ENCODE measurements at places on chromosomes 7 and 10.

DNA sequence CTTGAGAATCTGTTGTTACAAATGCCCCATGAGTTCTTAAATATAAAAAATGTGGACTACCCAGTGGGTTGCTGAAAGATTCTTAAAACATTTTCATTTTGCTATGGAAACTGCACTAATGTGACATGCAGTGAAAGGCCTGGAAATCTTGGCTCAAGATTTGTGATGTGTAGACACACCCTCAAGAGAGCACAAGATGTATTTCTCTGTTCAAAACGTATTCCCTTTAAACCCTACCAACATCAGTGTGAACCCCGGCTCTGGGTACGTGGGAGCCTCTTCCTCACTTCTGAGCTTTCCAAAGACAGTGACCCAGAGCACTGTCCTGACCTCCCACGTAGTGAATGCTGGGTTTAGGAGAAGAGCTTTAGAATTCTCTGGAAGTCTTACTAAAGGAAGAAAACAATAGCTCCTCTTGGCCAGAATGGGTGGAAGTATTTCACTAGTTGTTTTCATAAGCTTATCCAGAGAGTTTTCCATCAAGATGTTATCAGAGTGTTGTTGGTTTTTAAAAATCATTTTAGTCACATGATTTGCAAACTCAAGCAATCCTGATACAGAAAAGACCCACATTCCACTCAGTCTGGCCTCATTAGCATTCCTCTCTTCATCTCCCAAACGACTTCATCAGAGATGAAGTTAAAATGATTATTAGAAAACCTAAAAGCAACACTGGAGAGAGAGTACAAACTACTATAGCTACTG lies 81.5 kb upstream of the AFAP1L2 start:
- DNase-seq = no peak

DNA sequence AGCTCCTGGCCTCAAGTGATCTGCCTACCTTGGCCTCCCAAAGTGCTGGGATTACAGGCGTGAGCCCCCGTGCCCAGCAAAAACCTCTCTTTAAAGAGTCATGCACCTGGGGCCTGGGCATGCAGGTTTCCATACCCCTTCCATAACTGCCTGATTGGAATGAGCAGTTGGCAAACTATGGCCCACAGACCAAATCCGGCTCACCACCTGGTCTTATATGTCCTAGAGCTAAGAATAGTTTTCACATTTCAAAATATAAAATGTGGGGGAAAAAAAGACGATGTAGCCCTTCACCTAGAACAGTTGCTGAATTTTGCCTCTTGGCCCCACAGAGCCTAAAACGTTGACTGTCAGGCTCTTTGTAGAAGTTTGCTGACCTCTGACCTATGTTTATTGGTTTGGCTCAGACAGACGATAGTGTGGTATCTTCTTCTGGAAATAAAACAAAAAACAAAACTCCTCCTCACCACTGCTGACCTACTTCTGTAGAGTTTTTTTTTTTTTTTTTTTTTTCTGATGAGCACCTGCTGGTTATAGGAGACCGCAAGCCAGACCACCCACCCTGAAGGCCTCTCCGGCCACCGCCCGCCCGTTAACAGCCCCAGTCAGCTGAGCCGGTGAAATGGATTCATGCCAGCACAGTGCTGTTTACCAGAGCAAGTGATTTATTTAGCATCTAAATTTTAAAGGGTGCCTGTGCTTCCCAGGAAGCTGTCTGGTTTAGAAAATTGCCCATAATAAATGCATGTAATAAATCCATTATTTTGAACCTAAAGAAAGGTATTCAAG lies 33.5 kb upstream of the SFRP5 start:
- no peak for DNase-seq

GRCh38 chr10:70603449-70603801 lies 884 bp upstream of the PRF1 start:
- DNase-seq = no peak

- DNase-seq = no peak
Measured at GRCh38 chr10:80168679-80169380, 36.3 kb downstream of the PLAC9 start.

GRCh38 chr7:25307624-25308023 lies 79.3 kb upstream of the NPVF start:
- no peak for DNase-seq

- peak; percentile 21 for DNase-seq
Measured at GRCh38 chr7:92246360-92247101, 757 bp downstream of the ANKIB1 start.

GRCh38 chr10:110387983-110388686 lies 83.4 kb upstream of the SMNDC1 start:
- DNase-seq = peak; percentile 37

DNA sequence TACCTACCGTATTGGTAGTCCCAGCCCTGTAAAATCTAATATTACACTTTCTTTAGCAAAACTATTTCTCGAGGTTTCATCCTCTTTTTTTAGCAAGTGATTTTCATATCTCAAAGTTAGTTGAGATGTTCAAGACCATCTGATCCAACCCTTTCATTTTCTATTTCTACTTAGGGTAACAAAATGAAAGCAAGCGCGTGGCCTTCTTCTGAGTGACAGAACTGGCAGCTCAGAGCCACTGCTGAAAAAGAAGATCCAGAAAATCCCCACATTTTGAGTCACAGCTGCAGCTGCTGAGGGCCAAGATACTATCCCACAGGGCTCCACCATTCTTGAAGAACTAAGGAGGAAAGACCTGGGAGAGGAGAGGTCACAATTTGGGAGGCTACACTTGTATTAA lies 24.8 kb upstream of the ZNF800 start:
- no peak for DNase-seq

GRCh38 chr10:129953119-129954051 lies 10.7 kb downstream of the EBF3 start:
- no peak for DNase-seq

- no peak for DNase-seq
Measured at GRCh38 chr7:14073543-14073942, 84.1 kb upstream of the ETV1 start.

GRCh38 chr7:28180364-28181147 lies at the start of gene JAZF1:
TSS of gene JAZF1 (minus strand) at chr7:28180795.
- peak; percentile 49 for DNase-seq

- DNase-seq = no peak
Measured at GRCh38 chr7:139915268-139915863, 86.3 kb downstream of the TBXAS1 start.

DNA sequence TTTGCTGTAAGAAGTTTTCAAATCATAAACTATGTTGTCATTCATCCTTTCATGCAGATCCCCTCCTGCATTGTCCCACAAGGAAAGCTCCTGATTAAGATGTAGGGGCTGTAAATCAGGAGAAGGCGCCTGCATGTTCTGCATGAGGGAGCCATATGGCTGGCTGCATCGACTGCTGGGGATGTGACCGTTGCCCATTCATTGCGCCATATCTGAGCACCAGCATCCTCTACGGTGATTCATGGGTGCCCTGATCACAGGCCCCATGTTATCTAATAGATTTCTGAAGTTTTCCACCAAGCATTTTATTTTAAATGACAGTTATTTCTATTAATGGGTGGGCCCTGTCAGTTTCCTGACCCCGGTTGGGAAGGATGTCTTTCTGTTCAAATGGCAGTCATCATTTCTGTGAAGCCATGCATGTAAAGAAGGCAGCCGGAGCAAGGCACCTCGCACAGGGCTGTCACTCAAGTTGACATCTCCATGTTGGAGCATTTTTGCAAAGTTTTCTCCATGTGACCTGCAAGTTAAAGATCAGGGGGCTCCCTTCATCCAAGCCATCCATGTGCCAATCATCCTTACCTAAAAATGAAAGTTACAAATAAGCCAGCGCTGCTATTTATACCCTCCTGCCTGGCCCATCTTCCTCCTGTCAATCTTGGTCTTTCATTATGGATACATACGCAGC lies 128.8 kb downstream of the TEX36 start:
- no peak for DNase-seq
